ENCODE measurements at places on chromosomes 1 and 21.

DNA sequence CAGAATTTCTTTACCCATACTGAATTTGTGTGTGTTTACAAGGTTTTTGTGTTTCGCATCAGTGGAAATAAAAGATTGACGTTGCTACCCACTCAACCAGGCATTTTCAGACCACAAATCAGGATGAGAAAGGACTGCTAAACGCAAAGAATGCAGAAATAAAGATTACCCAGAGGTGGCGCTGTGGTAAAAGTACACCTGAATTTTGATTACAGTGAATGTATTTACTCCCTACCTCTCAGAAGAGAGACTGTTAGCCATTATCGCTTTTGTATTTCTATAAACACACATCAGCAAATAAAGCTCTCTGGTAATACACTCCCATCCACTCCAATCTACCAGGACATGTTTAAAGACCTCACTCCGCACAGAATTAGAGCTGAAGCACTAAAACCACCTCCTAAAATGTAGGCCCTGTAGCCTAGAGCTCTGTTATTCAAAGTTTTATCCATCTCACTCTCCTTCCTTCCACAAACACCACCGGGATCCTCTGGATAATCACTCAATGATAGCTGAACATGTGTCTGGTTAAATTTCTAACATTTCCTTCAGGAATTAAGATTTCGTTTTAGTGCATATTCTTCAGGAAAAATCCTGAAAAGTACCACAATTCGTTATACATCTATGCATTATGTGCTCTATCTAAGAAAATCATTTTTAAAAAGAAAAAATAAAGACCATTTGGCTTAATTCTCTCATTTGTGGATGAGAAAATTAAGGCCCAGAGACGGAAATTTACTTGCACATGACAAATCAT is 2.5 kb upstream of the LMO4 start:
- DNase-seq, result peak; percentile 41

DNA sequence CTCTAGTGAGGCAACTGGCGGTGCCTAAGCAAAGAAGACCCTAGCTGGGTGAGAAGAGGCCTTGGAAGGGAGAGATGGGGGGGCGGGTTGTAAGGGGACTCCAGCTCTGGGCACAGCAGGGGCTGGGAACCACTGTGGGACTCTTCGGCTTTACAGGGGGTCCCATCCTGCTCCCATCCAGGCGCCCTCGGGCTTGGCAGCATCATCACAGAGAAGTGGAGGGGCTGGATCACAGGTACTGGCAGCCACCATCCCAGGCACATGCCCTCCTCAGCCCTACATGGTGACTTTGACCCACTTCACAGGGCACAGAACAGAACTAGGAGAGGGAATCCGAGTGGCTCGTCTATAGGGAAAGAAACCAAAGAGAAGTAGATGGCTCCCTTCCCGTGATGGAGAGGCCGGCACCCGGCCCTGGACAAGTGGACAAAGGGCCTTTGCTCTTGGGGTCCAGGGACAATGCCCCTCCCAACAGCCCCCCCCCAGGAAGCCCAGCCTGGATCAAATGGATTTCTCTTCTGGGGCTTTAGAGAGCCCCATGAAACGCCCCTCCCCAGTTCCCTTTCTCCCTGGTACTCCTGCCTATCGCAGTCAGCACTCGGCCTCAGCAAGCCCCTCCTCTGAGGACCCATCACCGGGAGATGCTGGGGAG is 54.0 kb upstream of the ECE1 start:
- no peak for DNase-seq

DNA sequence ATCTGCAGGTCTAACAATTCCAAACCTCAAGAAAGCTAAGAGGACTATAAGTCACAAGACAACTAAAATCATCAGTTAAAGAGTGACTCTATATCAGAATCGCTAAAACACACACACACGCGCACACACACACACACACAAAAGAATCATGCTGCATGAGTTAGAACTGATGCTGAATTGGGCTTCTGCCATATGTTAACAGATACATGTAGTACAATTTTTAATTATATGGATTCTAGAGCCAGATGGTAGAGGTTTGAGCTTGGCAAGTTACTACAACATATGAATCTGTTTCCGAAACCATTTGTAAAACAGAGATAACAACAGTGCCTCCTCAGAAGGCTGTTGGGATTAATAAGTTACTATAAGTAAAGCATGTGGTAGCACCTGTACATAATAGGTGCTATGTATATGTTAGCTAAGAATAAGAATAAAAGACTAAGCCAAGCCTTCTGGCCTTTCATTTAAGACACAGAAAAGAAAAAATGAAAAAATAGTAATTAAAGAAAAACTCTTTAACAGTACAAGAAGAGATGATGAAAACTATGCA is 17.9 kb downstream of the EPRS1 start:
- DNase-seq, result no peak

DNA sequence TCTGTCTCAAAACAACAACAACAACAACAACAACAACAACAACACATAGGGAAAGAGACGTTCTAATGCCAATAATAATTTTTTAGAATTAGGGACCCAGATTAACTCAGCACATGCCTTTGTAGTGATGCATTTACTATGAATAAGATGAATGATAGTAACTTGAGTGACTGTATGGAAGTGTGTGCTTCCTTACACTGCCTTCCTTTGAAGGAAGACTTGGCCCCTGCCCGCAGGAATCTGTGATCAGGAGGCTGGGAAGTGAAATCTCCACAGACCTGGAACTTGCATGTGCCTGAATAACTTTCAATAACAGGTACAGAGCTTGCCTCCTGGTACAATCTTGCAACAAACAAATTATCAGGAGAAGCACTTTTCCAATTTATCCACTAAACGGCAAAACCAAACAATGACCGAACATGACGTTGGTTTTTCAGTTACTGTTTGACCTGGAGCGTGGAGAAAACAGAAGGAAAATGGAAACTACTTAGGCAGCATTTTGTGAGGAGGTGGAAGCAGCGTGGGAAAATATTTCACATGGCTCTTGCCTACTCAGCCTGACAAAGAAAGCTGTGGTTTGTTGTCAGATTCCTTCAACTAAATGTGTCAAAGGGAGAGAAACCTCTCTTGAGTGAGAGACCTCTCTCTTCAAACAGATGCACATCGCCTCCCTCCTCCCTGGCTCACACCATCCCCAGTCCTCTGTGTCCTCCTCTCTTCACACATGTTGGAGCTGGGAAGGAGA is 10.1 kb upstream of the ABCA4 start:
- no peak for DNase-seq

- no peak for DNase-seq
Measured at GRCh38 chr1:207040181-207040533, 7.6 kb upstream of the C1orf116 start.

DNA sequence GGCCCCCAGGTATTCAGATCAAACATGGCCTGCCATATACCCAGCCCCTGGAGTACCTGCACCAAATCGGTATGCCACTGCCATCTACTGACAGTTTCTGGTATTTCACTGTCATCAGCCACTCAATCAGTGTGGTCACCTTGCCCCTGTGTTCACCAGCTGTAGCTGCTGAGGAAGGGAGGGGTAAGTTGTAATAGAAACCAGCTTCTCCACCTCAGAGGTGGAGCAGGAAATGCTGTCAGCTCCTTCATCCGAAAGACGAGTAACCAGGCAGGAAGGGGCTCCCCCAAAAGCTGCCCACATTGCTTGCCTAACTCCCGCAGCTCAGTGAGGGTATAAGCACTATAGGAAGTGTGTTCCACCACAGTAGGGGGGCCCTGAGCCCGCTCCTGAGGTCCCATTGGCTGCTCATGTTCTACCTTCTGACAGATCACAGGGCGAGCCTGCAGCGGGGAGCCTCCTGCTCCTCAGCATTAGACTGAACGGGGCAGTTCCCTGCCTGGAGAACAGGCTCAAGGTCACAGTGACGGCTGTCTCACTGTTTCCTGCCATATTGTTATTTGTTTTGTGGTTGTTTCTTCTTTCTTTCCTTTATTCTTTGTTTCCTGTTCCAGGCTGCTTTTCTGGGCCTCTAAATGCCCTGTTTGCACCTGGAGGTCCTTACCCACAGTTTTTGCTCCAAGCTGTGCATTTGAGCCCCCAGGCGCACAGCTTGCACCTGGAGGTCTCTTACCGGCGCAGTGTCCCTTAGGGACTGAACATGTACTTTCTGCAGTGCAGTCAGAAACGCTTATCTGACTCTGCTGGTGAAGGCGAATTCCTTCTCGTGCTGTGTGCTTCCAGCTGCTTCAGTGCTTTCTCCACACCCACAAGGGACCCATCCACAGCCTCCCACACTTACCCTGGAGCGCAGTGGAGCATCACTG is 1638.3 kb downstream of the MRPL39 start:
- peak; percentile 74 for DNase-seq

GRCh38 chr1:5616366-5617178 is 375.7 kb downstream of the NPHP4 start:
- DNase-seq, result no peak

- no peak for DNase-seq
Measured at GRCh38 chr1:15777909-15778707, 19.5 kb downstream of the FBLIM1 start.

DNA sequence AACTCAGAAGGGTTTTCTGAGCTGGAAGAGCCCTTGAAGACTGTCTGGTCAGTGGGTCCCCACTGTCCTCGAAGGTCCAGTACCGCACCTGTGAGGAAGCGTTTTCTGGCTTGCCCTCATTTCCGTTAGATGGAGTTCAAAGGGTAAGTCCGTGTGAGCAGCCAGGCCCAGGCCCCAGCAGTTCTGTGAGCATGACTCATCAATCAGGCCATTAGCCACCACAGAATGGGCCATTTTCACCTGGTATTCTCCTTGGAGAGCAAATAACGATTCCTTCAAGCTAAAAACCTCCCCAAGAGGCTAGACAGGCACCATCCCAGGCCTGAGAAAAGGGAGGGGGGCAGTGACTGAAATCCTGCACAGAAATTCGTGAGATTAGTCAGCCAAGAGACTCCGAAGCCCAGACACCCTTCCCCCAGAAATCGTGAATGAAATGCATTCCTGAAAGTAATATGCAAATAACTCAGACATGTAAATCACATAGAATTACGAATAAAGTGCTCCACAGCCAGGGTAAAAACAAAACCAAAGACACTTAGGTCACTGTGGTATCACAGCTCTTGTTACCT is 66.0 kb downstream of the BCAR3 start:
- no peak for DNase-seq

DNA sequence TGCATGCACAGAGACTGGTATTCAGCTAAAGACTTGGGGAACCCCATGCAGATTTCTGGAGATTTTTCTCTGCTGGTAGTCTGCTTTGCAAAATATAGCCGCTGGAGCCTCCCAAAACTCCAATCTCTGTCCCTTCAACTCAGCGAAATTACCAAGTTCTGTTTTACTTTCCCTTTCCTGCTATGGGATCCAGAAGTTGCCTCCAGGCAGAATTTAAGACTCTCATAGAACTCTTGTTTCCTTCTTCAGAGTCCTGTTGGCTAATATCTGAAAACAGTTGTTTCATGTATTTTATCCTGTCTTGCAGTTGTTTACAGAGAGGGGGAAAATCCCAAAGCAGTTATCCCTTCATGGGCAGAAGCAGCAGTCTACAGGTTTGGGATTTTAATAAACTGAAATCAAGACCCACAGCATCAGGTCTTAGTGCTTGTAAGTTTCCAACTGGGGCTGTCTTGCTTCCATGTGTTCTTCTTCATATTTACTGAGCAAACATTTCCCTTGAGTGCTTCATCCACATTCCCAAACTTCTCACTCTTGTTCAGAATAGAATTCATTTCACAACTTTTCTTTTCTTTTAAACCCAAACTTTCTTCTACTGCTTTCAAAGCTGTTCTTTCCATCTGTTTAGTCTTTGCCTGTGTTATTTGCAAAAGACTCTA is 221.3 kb upstream of the DMRTA2 start:
- DNase-seq, result no peak

- DNase-seq, result no peak
Measured at GRCh38 chr1:31151402-31151801, 85.9 kb upstream of the PUM1 start.

DNA sequence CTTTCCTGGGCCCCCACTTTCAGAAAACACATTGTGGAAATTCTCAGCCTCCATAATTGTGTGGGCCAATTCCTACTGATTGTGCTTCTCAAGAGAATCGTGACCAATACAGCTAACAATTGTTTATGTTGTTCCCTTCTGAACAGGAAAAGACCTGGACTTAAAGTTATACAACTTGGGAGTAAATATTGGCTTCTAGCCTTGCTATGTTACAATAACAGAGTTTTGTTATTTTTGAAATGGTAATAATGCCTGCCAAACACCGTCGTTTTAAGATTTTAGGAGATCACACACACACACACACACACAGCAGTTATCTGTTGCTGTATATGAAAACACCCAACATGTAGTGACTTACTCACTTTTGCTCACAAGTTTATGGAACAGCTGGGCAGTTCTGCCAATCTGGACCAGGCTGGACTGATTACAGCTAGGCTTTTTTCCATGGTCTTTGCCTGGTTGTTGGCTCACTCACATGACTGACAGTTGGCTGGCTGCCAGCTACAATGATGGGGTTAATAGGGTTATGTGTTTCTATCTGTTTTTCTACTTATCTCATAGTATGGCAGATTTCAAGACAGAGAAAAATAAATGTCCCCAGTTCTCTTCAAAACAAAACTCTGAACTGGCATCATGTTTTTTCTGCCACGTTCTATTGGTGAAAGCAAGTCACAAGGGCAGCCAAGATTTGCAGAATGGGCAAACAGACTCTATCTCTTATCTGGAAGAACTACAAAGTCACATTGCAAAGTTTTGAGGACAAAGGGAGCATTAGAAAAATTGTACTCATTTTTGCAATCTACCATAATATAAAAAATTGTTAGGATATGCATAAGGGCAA is 447.5 kb downstream of the NEGR1 start:
- no peak for DNase-seq

DNA sequence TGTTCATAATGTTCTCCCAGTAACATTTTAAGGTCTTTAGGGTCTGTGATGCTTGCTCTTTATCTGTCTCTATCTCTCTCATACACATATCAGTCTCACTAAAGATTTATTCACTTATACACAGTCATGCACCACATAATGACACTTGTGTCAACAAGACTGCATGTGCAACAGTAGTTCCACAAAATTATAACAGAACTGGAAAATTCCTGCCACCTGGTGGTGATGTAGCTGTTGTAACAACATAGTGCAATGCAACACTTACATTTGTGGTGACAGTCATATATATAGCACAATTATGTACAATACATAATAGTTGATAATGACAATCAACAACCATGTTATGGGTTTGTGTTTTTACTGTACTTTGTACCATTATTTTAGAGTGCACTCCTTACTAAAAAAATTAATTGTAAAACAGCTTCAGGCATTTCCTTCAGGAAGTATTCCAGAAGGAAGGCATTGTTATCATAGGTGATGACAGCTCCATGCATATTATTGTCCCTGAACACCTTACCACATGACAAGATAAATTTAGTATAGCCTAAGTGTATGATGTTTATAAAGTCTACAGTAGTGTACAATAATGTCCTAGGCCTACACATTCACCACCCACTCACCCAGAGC is 8.1 kb downstream of the TDRD5 start:
- no peak for DNase-seq

All from WTC11 (cell line).